ENCODE measurements at places on chromosomes 2 and 18.
A peak's percentile ranks its signal among the peaks of the same experiment; 100 is the strongest.

GRCh38 chr18:50127516-50128210 is 67.3 kb downstream of the MYO5B start:
- DNase-seq: no peak

- DNase-seq: no peak
Observed at GRCh38 chr2:84882414-84882738, 1.5 kb upstream of the TRABD2A start.

GRCh38 chr2:229104025-229104424 is 167.1 kb downstream of the PID1 start:
- no peak for DNase-seq

GRCh38 chr2:143955401-143956065 is 564.4 kb downstream of the ZEB2 start:
- peak; percentile 65 for DNase-seq

DNA sequence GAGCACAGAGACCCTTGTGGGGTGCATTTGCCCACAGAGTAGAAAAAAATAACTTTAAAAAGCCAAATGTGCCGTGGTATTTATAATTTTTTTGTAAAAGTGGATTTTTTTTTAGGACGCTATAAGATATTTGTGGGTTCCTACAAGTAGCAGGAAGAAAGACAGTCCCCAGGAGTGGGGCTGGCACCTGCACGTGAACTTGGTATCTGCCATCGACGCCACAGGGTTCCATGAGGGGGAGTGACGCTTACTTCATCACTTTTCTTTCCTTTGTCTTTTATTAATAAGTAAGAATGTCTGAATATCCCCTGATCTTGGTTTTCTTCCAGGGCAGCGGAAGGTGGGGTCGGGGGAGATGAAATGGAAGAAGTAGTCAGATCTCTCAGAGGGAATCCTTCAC is 207.0 kb downstream of the TWIST2 start:
- no peak for DNase-seq

DNA sequence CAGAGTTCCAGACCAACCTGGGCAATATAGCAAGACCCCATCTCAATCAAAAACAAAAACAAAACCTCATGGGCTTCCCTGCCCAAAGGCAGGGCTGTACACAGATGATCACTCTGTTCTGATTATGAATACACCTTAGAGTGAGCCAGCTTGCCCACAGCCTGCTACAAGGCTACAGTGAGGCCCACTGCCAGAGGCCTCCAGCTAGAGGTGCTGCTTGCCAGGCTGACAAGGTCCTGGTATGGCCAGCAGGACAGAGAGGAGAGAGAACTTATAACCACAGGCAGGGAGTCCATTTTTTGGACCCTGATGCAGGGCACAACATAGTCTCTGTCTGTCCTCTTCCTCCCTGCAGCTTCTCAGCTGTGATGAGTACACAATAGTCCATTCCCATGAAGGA is 41.5 kb downstream of the KANSL3 start:
- no peak for DNase-seq

GRCh38 chr18:40208958-40209357 is 1746.1 kb upstream of the PIK3C3 start:
- no peak for DNase-seq

Measured in NCI-H1694 (cell line).